ENCODE measurements at places on chromosomes 6 and 20.

DNA sequence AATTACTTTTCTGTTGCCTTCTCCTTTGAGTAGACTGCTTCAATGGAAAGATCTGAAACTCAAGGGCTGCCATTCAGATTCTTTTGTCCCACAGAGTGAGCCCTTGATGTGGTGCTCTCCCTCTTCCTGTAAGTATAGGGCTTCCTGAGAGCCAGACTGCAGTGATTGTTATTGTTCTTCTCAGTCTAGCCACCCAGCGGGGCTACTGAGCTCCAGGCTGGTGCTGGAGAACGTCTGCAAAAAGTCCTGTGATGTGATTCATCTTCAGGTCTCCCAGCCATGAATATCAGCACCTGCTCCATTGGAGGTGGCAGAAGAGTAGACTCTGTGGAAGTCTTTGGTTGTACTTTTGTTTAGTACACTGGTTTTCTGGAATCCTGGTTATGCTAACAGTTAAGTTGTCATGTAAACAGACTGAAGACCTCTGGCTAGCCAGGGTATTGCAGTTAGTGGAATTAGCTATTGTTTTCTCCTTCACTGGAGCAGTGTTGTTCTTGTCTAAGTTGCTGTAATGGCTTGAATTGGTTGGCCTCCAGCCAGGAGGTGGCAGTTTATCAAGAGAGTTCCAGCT is 240.9 kb downstream of the COL12A1 start:
- DNase-seq = no peak

DNA sequence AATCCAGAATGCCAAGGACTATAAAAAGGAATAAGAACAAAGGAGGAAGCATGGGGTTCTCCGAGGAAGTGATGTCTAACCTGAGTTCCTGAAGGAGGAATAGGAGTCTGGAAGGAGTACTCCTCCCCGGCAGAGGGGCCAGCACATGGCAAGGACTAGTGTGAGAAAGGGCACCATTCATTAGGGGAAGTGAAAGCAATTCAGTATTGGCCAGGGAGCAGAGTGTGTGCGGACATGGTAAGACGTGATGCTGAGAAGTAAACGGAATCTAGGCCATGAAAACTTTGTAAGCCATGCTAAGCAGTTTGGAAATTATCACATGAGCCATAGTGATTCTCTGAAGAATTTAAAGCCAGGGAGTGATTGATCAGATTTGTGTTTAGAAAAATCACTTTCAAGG is 218.9 kb upstream of the PRDM1 start:
- no peak for DNase-seq

GRCh38 chr6:27019651-27020552 is 227.6 kb upstream of the PRSS16 start:
- peak; percentile 44 for DNase-seq

DNA sequence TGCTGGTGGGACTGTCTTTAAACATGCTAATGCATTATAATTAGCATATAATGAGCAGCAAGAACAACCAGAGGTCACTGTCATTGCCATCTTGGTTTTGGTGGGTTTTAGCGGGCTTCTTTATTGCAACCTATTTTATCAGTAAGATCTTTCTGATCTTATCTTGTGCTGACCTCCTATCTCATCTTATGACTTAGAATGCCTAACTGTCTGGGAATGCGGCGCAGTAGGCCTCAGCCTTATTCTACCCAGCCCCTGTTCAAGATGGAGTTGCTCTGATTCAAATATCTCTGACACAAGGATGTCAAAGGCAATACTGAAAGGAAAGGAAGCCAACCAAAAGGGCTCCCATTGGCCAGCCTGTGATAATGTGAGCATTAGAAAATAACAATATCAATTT is 29.8 kb upstream of the SEC63 start:
- no peak for DNase-seq

GRCh38 chr6:134309983-134310605 is 7.8 kb downstream of the SGK1 start:
- no peak for DNase-seq

DNA sequence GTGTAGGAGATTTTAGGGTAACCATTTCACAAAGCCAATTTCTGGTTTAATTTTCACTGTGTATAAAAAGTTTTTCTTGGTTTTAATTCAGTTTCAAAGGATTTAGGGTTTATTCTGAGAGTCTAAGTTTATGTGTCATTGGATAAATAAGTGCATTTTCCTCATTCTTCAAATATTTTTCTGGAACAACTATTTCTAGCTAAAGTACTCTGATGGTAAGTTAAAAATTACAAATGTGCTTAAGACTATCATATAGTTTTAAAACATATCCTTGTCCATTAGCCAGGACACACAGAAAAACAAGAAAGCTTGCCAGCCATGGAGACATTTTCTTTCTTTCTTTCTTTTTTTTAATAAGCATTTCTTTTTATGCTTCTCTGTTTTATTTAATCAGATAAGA is 333.0 kb downstream of the RFPL4B start:
- DNase-seq = no peak

DNA sequence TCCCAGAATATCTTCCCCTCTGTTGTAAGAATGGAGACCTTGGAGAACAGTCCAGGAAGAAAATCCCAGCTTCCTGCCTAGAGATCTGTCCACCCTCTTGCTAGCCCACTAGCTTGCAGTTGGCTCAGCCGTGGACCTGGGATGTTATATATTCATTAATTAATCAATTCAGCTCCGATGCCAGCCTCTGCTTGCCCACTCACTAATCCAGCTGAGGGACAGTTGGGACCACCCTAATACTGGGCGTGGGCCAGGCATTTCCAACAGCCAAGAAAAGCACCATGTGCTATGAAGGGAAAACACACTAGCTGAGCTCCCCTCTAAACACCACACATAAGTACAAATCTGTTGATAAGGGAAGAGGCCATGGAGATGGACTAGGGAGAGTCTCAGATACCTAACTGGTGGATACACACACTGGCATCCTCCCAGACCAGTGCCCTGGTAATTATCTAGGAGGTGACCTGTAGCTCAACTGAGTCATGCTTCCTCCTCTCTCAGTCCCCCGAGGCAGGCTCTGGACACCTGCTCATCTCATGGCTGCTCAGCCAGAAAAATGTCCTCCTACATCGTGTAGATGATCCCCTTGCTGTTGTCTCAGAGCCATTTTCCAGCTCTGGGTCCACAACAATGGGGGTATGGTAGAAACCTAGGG is 78.9 kb downstream of the ANKRD60 start:
- no peak for DNase-seq

DNA sequence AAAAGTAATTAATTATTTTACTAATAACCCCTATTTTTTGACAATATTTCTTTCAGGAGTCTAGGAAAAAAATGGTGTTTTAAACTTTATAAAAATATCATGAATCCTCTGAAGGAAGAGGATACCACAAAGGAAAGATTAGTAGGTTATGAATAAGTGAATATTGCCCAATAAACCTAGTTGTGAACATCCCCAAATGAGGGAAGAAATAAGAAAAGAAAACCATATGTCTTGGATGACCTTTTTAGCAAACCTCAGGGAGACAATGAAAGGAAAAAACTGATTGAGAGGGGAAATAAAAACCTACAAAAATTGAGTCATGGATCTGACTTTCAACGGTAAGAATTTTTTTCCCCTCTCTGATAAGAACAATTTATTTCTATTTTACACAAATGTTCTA is 34.4 kb downstream of the TENT5A start:
- no peak for DNase-seq

DNA sequence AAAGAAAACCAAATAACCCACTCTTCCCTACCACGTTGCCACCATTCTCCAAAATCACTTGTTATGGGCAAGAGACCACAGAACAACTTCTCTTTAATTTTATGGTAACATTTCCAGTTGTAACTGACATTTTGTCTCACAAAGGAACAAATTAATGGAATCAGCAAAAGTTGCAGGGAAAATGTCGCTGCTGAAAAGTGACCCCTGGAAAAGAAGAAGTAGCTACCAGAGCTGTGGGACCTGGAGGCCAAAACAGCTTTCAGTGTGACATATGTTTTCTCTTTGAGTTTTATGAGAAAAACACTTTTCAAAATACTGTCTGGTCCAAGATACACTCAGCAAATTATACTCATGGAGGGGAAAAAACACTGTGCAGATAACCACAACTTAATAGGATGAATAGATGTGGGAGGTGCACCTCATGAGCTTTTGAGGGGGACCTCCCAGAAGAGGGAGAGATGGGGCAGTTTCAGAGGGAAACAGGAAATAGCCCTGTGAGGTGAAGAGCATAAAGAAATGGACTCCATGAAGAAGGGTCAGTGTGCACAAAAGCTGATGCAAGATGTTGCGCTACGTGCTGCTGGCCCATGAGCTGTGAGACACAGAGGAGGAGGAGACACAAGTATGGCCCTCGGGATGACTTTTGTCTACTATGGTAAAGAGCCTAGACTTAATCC is 87.3 kb downstream of the DTNBP1 start:
- no peak for DNase-seq

GRCh38 chr20:43984587-43984986 is 69.9 kb downstream of the TOX2 start:
- no peak for DNase-seq

GRCh38 chr6:70955441-70956190 is 1.2 kb downstream of the B3GAT2 start:
- peak; percentile 82 for DNase-seq

GRCh38 chr6:157069585-157069984 is 253.7 kb downstream of the TMEM242 start:
- no peak for DNase-seq

GRCh38 chr20:57450419-57450818 is 59.2 kb downstream of the RBM38 start:
- peak; percentile 26 for DNase-seq

- DNase-seq = no peak
Observed at GRCh38 chr20:7673841-7674240, 266.4 kb downstream of the HAO1 start.

GRCh38 chr20:15515691-15516090 is 1057.6 kb downstream of the KIF16B start:
- DNase-seq = no peak

GRCh38 chr6:100464162-100464851 is 414 bp downstream of the SIM1 start:
- DNase-seq = no peak

DNA sequence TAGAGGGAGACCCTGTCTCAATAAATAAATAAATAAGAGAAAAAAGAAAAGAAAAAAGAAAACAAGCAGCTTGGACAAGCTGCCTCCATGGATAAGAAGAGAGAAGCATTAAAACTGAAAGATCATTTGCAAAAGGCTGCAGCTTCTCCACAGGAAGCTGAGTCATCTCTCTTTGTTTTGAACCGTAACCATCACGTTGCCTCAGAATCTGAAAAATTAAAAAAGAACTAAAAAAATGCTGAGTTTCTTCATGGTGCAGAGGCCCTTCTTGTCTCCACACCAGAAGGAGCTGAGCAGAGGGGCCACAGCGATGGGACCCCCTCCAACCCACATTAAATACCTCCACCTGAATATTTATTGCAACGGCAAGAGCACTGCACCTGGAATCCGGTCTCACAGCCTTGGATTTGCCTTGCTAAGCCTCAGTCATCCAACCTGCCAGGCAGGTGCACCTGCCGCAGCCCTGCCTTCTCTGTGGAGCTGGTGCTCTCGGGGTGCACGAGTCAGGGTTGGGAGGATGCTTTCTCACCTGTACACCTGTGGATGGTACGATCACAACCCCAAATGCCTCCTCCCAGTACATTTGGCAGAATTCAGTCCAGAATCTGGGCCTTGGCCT is 28.1 kb downstream of the TOX2 start:
- peak; percentile 34 for DNase-seq

GRCh38 chr6:163661272-163661671 is 246.8 kb downstream of the QKI start:
- no peak for DNase-seq

GRCh38 chr6:28659250-28659566 is 133.5 kb downstream of the GPX5 start:
- no peak for DNase-seq

- DNase-seq = no peak
Observed at GRCh38 chr6:144580039-144580438, 294.9 kb downstream of the UTRN start.

- DNase-seq = no peak
Observed at GRCh38 chr20:4763261-4763660, 41.6 kb downstream of the PRND start.

GRCh38 chr6:210104-210456 is 82.2 kb upstream of the DUSP22 start:
- DNase-seq = no peak

- DNase-seq = no peak
Observed at GRCh38 chr6:79684876-79685275, 53.7 kb downstream of the SH3BGRL2 start.

DNA sequence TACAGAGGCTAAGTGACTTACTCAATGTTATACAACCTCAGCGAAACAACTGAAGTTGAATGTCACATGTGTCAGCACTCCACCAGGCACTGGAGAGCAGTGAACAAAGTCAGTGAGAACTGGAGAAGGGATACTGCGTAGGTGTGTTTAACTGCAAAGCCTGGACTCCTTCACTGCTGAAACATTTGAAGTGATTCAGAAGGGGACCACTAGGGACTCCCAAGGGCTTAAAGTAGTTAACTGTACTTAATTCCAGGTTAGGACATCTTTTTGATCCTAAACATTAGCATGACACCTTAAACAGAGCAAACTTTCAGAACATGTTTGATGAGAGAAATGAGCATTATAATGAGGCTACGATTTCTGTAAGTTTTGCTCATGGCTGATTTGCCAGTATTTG is 45.0 kb upstream of the ZBTB24 start:
- no peak for DNase-seq

DNA sequence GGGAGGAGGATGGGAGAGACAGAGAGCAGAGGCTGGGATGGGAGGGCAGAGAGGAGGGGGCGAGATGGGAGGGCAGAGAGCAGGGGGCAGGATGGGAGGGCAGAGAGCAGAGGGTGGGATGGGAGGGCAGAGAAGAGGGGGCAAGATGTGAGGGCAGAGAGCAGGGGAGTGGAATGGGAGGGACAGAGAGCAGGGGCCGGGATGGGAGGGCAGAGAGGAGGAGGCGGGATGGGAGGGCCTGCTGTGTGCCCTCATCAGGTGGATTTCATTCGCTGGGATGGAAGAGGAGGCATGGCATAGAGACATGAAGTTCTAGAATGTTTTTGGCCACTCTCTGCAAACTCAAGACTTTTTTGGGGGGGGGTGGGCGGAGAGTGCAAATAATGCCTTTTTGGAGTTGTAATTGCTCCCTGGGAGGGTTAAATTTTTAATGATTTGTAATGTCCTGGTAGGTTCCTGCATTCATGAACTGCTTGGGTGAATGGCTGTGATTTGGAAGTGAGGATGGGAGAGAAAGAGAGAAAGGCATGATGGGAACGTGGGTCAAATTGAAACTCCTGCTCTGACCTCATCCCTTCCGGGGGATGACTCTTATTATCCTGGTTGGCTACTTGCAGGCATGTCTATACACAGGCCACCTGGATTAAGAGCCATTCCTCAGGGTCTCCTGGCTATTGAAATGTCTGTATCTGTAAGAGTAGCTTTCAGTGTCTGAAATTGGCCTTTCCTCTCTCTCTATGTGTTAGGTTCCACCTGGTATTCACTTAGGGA is 162.4 kb upstream of the AGPAT4 start:
- DNase-seq = no peak

DNA sequence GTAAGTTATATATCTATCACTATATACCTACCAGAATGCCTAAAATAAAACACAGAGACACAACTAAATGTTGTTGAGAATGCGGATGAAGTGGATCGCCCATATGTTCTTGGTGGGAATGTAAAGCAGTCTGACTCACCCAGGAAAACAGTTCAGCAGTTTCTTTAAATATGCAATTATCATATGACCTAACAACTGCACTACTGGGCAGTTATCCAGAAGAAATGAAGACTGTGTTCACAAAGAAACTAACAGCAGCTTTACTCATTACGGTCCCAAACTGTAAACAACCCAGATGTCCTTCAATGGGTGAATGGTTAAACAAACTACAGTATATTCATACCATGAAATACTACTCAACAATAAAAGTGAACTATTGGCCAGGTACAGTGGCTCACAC is 14.3 kb upstream of the ZC3H12D start:
- DNase-seq = no peak

- DNase-seq = no peak
Observed at GRCh38 chr6:81515562-81516453, 236.7 kb downstream of the TENT5A start.

All from CD4-positive, alpha-beta T cell treated with Interleukin-10 for 1 hour (primary cell).